ENCODE measurements at places on chromosomes 1 and 21.

GRCh38 chr21:41976611-41977010 lies 22.8 kb upstream of the C2CD2 start:
- DNase-seq, result no peak

DNA sequence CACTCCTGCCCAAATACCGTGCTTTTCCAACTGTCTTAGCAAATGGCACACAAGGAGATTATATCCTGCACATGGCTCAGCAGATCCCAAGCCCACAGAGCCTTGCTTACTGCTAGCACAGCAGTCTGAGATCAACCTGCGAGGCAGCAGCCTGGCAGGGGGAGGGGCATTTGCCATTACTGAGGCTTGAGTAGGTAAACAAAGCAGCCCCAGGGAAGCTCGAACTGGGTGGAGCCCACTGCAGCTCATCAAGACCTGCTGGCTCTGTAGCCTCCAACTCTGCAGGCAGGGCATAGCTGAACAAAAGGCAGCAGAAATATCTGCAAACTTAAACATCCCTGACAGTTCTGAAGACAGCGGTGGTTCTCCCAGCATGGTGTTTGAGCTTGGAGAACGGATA lies 70.1 kb upstream of the PTBP2 start:
- no peak for DNase-seq

GRCh38 chr1:18283601-18284385 lies 176.2 kb downstream of the IGSF21 start:
- DNase-seq, result no peak

GRCh38 chr1:241947354-241947753 lies 10.2 kb upstream of the BECN2 start:
- no peak for DNase-seq

GRCh38 chr21:29526545-29526944 lies 227.8 kb downstream of the BACH1 start:
- DNase-seq, result no peak

GRCh38 chr1:169517558-169518186 lies 31.9 kb upstream of the SLC19A2 start:
- DNase-seq, result no peak

- no peak for DNase-seq
Measured at GRCh38 chr1:50208315-50208714, 99.6 kb downstream of the ELAVL4 start.

DNA sequence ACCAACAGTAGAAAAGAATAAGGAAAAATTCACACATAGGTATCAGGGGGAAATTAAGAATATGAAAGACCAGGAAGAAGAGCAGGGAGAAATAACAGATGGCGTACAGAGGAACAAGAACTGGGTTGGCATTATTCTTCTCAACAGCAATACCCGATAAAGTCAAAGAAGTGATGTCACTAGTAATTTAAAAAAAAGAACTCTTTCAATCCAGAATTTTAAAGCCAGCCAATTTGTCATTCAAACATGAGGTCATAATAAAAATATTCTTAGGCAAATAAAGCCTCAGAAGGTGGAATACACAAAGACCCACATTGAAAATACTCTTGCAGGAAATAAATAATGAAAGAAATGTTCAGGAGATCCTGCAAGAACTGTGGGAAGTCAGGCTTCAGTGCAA lies 8.8 kb downstream of the NCMAP start:
- no peak for DNase-seq

GRCh38 chr1:37588939-37589338 lies 6.8 kb downstream of the GNL2 start:
- no peak for DNase-seq

DNA sequence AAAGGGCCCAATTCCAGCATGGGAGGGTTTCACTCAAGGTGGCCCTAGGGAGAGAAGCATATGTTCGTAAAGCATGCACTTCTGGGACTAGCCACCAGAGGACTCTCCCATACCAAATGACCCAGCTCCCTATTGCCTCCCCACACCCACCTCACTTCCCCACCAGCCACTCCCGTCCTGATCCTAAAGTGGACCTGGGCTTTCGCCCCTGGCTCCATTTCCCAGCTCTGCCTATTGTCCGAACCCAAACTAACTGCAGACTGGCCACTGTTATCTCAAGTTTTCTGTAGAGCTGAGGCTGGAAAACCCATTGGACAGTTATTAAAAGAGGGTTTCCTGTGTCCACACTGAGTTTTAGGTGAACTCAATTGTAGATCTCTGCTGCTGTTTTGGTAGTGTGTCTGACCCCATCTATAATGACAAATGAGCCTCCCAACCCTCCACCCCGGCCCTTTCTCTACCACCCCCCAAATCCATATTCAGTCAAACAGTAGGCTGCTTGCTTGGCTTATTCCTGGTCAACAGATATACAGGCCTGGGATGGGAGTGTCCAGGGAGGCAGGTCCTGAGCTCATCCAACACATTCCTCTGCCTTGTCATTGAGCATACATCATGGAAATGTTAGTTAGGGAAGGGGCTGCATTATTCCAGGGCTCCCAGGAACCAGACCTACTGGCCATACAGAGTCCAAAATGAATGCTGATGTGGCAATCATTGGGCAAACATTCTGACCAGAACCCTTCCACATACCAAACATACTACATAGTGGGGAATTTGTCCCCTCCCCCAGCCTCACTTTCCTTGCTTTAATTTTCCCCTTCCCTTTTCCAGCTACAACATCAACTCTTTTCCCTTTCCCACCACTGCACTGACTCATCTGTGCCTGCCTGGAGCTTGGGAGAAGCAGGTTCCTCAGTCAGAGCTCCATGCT lies 59.2 kb downstream of the ABCA4 start:
- DNase-seq, result peak; percentile 25

GRCh38 chr1:25809283-25809926 lies 9.4 kb downstream of the SELENON start:
- no peak for DNase-seq

DNA sequence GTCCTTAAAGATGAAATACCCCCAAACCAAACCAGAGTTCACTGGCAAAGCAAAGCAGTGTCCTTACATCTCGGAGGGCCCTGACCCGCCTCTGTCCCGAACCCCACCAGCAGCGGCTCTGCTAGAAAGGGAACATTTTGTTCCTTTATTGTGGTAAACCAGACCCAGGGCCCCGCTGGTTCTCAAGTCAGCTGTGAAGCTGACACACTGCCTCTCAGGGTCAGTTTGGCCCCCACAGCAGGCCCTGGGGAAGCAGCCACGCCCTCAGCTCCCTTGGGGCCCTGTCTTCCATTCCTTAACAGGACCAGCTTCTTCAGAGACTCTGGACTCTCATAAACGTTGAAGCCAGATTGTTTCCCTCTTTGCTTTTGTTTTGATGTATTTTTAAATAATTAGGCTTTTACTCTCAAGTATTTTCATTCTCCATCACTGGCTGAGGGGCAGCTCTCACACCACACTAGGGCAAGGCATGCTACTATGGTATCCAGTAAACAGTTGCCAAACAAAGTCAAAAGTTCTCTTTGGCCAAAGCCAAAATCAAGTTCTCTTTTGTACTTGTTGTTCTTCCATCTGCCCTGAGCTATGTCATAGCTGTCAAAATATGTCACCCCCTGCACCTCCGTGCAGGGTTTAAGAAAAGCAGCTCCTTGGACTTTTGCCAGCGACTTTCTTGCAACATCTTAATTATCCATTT lies 61.1 kb upstream of the ANGPTL1 start:
- no peak for DNase-seq

DNA sequence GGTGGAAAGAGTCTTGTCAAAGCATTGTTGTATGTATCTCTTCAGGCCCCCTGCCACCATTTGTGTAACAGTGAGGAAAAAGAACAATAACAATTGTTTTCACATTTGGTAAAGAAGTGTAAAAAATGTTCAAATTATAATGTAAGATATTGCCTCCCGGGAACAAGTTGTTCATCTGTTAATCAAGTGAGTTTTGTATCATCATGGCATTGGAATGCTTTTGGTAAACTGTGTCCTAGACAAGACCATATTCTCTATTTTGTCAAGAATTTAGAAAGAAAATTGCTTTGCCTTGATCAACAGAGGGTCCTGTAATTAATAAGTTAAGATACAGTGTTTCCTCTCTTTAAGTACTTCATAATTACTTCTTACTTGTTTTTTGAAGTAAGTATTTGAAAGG lies 692.0 kb upstream of the NR5A2 start:
- DNase-seq, result no peak

DNA sequence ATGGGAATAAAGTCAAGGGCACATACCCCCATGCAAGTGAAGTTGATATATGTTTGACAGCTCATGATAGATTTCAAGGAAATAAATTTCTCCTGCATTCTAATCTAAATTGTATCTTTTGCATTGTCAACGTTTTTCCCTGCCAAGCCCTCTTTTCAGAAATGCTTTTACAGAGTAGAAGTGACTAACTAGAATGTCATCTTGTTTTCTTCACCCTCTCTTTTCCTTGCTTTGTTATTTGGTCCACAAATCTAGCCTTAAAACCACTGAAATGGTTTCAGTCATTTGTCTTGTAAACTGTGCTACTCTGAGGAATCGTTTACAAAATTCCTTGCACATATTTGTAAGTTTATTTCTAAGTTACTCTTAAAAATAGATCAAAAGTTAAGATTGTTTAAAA lies 600.8 kb upstream of the CXADR start:
- DNase-seq, result no peak

GRCh38 chr1:66090859-66091457 lies 298.3 kb downstream of the PDE4B start:
- no peak for DNase-seq

DNA sequence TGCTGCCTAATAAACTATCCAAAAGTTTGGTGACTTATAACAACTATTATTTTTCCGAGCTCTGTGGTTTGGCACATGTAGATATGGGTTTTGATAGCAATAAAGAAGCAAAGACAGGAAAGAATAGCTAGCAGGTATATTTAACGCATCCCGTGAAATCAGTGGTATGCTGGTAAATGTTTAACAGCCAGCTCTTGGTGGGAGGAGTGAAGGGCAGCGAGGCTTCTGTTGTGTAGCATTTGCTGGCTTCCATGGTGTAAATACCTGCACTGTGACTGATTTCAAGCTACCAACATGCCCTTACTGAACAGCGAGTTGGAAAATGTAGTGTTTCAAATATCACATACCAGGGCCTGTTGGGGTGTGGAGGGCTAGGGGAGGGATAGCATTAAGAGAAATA lies 291.0 kb downstream of the PRDM2 start:
- DNase-seq, result no peak

DNA sequence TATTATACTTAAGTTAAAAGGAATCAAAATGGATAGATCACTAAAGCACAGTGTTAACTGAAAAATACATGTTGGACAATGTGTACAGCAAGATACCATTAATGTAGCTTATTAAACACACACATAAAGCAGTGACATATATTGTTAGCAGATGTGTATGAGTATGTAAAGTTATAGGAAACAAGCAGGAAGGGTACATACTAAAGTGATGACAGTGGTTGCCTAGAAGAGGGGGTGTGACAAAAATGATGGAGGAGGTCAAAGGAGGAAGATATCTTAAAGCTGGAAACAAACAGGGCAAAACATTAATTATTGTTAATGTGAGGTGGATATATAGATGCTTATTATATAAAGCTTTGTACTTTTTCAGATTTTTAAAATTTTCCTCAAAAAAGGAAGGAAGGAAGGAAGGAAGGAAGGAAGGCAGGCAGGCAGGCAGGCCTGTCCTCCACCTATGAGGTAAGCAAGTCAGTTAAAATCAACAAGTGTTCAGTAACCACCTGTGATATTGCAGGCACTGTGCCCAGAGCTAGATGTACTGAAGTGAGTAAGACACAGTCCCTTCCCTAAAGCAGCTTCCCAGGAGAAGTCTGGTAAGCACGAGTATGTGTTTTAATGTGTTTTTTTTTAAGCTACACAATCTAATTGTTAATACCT lies 252.9 kb upstream of the NR5A2 start:
- DNase-seq, result no peak

- no peak for DNase-seq
Measured at GRCh38 chr1:224339442-224340033, 9.6 kb upstream of the NVL start.

DNA sequence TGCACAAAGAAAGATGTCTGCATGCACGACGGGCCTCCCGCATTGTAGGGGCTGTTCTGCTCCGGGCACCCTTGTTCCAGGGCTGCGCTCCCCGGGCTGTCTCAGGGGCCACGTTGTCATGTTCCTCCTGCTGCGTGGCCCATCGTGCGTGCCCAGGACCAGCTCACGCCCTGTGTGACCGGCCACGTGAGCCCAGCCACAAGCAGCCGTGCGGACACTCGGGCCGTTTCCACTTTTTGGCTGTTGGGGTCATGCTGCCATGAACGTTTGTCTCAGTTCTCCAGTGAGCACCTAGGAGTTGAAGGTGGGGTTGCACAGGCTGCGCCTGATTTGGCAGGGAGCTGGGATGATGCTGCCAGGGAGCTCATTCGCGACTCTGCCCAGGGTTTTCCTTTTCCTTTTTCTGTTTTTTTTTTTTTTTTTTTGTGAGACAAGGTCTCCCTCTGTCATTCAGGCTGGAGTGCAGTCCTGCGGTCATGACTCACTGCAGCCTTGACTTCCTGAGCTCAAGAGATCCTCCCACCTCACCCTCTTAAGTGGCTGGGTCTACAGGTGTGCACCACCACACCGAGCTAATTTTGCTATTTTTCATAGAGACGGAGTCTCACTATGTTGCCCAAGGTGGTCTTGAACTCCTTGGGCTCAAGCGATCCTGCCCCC lies 17.4 kb downstream of the PDXK start:
- DNase-seq, result no peak

DNA sequence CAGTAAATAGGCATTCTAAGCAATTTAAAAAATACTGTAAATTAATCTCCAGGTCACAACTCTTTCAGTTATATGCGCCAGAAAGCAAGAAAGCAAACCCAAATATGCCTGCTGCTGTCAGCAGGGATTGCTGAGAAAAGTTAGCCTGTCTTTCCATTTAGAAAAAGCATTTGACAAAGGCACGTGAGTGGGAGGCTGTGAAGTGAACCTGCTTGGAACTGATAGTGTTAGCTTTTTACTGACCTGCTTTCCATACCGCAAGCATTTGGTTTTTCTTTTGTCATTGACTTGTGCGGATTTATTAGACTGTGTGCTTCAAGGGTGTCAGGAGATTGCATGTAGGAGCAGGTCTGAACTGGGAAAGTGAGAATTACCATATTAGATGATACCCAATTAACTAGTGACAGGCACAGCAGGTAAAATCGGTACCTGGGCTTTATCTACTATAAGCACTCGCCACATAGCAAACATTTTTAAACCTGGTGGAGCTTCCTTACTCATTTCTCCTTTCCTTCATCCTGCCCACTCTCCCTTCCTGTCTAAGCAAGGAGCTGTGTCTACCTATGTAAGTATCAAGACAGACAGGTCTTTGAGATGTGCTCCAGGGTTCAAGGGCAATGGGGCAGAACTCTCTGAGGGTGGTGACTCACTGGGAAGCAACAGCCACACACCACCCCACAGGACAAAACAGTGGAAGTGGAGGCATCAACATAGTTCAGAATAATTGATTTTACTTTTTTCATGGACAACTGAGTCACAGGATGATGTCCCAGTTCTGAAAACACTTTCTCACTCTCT lies 323.9 kb downstream of the DISC1 start:
- no peak for DNase-seq
